ENCODE measurements at places on chromosomes 4 and X.

DNA sequence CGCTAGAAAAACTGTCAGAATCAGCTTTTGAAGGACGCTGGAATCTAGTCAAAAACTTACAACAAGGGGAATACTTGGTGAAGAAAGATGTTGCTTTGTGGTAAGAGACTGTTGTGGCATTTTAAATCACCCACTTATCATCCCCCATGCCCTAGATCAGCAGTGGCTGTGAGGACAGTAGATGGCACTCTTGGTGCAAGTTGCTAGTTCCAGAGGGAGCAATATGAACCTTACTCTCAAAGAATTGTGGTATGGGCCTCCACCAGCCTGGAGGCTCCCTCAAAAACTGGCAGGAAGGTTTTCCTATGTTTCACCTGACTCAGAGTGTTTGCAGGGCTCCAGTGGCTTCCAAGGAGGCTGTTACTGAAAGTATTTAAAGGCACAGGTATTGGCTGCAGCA is 37.7 kb upstream of the SLC16A2 start:
- peak; percentile 62 for DNase-seq

DNA sequence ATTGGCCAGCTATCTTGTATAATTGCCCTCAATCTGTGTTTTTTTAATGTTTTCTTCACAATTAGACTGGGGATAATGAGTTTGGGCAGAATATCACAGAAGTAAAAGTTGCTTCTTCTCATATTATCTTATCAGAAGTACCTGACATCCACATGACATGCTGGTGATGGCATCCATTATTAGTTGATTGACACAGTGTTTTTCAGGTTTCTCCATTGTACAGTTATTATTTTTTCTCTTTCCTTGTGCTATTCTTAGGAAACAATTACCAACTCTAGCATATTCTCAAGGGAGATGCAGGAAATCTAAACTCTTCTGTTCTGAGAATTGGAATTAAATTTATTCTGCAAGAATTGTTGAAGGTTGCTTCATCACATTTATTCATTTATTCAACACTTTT is 1000.1 kb upstream of the LCORL start:
- DNase-seq, result no peak

- no peak for DNase-seq
These were observed 42.3 kb upstream of the HMX1 start for GRCh38 chr4:8913858-8914460.

- DNase-seq, result no peak
These were observed 86.3 kb downstream of the KLHL8 start for GRCh38 chr4:87134122-87134521.

DNA sequence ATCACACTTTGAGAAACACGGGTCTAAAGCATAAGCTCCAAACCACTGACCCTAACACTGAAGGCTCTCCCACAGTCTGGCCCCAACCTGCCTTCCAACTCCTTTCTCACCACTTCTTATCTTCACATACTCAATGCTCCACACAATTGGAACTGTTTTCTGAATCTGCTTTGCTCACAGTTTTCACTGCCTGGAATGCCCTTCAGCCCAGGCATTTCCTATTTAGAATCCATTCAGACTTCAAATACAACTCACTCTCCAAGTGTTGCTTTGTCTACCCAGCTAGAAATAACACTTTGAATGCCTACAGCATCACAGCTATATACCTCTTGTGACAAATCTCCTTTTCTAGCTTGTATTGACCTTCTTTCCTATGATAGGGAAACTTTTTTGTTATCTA is 10.2 kb downstream of the OTUD4 start:
- DNase-seq, result no peak

DNA sequence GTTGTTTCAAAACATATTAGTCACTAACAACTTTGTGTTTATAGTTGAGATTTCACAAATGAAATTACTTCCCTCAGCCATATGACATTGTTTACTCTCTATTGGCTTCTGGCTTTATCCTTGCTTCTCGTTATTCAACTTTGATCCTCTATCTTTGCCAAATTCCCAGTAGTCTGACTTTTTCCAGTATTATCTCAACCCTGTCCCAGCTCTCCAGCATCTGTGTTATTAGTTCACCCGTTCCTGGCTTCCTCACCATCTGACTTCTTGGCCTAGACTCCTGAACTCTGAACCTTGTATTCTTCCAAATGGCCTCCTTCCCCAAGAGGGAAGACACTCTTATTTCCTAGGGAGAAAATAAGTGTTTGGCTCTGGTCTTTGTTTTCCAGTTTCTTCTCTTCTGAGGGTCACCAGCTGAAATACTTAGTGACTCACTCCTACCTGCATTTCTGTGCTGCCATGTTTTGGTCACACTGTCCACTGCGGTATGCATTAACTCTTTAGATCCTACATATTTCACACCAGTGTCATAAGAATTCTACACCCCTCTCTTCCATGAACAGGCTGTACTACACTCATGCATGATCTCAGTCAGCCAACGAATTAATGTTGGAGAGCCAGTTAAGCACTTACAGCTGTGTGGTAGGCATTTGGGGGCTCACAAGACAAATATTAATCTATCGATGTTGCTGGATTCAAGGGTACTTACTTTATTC is 17.0 kb upstream of the ARHGAP24 start:
- no peak for DNase-seq

GRCh38 chrX:3370656-3371055 is 24.2 kb upstream of the MXRA5 start:
- no peak for DNase-seq

DNA sequence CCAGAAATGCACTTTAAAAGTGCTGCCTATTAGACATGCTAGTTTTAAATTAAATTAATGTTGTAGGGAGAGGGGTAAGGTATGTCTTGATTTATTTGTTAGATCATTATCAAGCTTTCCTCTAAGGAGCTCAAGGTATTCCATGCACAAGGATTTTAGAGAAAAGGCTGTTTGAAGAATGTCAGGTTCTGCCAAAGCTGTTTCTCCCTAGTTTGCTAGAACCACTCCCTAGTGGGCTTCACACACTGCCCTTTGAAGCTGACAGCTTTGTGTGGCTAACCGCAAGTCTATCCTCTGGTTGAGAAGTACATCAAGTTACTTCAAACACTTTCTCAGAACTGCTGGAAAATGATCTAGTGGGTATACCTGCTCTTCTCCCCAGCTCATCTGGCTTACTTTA is 32.3 kb downstream of the RASL11B start:
- peak; percentile 41 for DNase-seq

DNA sequence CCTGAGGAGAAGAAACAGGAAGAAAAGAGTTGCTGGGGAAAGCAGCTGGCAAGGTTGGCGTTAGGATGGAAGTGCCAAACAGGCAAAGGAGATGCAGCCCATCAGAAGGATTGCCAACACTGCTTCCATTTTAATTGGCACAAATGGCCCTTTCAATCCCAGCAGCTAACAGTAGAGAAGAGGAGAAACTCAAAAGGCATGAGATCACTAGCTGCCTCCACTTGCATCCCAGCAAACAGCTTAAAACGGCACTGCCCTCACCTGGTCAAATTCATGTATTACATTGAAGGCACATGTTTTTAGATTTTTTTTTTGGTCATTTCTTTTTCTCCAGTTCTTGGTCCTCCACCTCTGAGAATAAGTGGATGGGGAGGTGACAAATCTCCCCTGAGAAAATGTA is 14.9 kb upstream of the LOC101059915 start:
- peak; percentile 57 for DNase-seq
